HEK293T (cell line): ENCODE measurements at places on chromosomes 6 and 20.

DNA sequence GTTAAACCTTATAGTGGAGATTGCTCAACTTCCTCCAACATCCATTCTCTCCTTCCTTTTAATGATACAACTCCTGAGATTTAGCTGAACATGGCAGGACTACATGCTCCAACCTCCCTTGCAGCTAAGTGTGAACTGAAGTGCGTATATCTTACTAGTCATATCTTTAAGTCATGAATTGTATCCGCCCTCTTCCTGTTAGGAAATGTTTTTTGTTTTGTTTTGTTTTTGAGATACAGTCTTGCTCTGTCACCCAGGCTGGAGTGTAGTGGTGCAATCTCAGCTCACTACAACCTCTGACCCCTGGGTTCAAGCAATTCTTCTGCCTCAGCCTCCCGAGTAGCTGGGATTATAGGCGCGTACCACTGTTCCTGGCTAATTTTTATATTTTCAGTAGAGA, 8.8 kb upstream of the OSTM1 start:
- no peak for DNase-seq

DNA sequence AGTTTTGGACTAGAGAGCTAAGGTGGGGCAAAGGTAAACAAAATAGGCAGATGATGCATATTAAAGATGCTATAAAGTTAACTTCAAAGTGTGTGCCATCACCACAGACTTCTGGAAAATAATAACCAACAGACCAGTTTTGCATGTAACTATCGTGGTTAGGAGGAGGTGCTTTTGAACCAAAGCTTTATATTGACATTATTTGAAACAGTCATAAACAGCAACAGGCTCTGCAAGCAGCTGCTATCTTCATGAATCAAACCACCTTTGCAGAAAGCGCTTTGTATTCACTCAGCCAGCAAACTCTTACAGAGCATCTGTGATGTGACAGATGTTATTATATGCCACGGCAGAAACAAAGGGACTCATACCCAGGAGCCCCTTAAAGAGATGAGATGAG, 81.9 kb downstream of the CRYBG1 start:
- DNase-seq: no peak

DNA sequence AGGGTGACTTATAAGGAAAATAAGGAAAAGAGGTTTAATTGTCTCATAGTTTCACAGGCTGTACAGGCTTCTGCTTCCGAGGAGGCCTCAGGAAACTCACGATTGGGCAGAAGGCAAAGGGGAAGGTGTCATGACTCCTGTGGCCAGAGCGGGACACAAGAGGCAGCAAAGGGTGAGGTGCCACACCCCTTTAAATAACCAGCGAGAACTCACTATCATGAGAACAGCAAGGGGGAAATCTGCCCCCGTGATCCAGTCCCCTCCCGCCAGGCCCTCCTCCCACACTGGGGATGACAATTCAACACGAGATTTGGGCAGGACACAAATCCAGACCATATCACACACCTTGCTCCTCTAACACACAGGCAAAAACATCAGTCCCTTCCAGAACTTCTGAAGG, 254.0 kb downstream of the DLL1 start:
- DNase-seq: no peak

- no peak for DNase-seq
Observed at GRCh38 chr6:33894438-33894837, 90.6 kb upstream of the MLN start.

DNA sequence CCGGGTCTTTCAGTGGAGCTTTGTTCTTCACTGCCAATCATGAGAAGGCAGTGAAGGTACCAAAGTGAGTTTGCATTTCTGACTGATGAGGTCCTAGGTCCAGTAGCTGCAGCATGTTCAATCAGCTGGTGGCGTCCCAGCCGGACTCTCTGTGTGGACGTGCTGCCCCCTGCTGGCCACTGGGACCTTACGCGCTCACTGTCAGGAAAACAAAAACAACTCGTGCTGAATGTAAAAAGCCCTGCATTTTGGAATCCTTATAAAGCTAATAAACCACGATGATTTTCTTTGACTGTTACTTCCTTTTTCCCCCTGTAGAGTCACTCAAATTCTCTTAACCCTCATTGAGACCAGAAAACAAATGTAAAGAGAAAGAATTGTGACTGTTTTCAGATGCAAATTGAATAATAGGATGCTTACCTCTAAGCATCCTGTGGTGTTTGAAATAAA, 4.9 kb upstream of the CD24 start:
- DNase-seq: peak; percentile 74

- peak; percentile 8 for DNase-seq
Observed at GRCh38 chr6:95866732-95867131, 149.0 kb upstream of the FUT9 start.

DNA sequence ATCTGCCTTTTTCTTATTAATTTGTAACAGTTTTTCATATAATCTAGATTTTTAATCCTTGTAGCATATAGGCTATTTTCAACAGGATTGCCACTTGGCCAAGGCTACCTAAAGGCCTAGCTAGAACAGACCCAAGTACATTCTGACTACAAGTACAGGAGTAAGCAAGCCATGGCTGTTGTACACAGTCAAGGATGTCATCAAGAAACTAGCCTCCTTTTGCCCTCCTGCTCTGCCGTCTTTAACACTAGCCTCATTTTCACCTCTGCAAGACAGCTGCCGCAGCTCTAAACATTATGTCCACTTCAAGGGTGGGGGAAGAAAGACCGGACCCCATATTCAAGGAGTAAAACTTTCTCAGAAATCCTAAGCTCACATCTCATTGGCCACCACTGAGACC, 45.1 kb downstream of the EPB41L2 start:
- DNase-seq: no peak

- no peak for DNase-seq
Observed at GRCh38 chr20:57879779-57880570, 170.2 kb upstream of the PMEPA1 start.
